Caco-2 (cell line): ENCODE measurements at places on chromosomes 4 and X.

GRCh38 chrX:39157796-39158195 lies 356.5 kb downstream of the MID1IP1 start:
- DNase-seq, result no peak

- no peak for DNase-seq
These were observed 740.1 kb downstream of the KLHL13 start for GRCh38 chrX:117376460-117376859.

- DNase-seq, result no peak
These were observed 221.0 kb downstream of the NAF1 start for GRCh38 chr4:162945713-162946112.

GRCh38 chrX:138928737-138929459 lies 217.4 kb upstream of the FGF13 start:
- no peak for DNase-seq

GRCh38 chrX:6708041-6708440 lies 173.1 kb upstream of the VCX3A start:
- no peak for DNase-seq

DNA sequence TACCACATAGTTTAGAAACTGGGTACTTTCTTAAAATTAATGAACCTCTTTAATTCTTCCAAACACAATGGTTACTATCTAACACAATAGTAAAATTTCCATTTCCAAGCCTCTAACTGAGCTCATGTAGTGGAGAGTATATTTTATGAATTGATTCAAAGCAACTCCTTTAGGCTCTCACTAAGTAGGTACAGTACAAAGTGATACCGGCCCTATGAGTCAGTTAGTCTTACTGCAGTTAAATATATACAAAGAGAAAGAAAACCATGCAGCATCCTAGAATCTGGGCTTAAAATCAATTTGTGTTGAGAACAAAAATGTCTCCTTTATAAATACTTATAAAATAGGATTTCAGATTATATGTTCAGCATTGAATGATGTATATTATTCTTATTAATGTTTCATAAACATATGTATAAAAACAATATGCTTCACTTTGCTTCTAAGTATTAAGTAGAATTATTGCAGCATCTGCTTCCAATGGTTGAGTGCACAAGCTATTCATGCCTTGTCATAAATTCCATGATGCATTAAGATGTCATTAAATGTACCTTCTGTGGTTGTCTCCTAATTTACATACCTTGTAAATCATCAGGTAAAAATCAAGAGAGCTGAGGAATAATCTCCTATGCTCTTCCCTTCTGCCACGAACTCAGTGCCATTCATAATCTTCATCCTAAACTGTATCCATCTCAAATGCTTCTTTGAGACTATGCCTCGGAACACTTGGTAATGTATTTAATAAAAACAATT lies 1037.8 kb downstream of the STPG2 start:
- no peak for DNase-seq

GRCh38 chr4:185740471-185740873 lies 71.5 kb downstream of the SORBS2 start:
- DNase-seq, result no peak

DNA sequence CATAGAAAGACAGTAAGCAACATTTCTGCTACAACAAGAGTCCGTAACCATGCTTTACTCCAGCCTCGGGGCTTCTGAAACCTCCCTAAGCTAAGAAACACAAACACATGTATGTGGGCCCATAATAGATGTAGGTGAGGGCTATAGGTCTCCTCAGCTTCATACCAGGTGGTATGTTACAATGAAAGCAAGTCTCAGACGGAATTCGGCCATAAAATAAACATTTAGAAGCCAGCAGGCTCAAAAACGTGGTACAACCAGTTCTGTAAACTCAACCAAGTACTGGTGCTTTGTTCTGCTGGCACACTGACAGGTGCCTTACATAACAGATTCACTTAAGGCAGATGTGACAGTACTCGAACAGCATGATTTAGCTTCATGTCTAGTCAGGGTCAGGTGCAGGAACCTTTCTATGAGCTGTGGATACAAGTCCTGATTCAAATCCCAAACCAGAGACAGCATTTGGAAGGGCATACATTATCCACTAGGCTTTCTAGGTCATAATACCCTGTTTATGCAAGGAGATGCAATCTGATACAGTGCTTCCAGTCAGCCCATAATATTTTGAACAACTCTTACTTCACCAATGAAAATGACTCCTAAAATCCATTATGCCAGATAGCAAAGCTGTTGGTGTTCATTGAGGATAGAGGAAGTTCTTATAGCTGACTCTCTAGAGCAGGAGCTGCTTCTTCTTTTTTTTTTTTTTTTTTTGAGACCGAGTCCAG lies 113.8 kb upstream of the ENPP6 start:
- no peak for DNase-seq

DNA sequence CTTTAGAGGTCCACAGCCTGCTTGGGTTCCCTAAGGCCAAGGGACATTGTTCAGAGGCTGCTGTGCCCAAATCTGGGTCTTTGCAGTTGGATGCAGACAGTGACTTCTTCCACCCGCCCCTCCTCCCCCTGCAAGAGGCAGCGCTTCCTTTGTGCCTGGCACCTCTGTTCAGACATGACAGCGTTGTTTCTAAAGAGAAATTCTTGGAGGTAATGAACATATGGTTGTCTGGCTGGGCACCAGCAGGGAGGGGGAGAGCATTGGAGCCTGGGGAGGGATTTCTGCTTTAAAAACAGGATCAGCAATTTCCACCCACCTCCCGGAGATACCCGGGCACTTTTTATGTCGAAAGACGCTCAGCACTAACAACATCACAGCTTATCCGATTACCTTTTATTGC lies 51.5 kb downstream of the PSAPL1 start:
- DNase-seq, result no peak

DNA sequence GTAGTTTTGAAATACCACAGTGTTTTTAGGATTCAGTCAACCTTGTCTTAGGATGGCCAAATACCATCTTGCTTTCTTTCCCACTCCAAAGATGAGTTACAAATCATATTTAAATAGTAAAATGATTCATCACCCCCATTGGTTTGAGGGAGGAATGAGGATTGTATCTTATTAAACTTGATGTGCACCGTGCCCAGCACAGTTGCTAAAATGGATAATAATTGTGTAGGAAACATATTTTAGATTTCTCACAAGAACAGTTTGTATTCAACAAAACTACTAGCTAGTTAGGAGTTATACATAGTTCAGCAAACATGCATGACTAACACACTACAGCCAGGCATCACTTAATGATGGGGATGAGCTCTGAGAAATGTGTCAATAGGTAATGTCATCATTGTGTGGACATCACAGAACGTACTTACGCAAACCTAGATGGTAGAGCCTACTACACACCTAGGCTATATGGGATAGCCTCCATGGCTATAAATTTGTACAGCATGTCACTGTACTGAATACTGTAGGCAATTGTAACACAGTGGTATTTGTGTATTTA lies 245.4 kb downstream of the FBXW7 start:
- no peak for DNase-seq

GRCh38 chrX:64334467-64334866 lies 60.8 kb downstream of the MTMR8 start:
- no peak for DNase-seq

DNA sequence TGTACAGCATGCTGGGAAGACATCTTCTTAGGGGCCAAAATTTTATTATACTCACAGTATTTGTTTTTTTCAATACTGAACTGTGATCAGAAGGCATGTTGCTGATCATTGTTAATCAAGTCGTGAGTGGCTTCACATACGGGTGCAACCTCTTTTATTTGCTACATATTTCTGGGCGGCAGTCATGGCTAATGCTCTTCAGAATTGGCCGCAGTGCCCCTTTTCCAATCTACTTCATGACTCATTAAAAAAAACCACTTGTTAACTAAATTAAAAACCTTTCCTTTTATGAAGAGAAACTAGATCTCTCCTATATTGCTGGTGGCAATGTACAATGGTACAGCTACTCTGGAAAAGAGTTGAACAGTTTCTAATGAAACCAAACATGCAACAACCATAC lies 101.5 kb upstream of the C1GALT1C1 start:
- no peak for DNase-seq

DNA sequence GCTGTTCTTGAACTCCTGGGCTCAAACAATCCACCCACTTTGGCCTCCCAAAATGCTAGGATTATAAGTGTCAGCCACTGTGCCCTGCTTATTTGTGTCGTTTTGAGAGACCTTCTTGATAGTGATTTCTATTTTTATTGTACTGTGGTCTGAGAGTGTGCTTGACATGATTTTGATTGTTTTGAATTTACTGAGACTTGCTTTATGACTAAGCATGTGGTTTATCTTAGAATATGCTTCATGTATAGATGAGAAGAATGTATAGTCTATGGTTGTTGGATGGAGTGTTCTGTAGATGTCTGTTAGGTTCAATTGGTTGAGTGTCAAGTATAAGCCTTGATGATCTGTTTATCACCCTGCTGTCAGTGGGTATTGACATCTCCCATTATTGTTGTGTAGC lies 789.3 kb downstream of the IL1RAPL1 start:
- no peak for DNase-seq

- DNase-seq, result no peak
These were observed 95.5 kb downstream of the SMIM20 start for GRCh38 chr4:26009502-26009901.

DNA sequence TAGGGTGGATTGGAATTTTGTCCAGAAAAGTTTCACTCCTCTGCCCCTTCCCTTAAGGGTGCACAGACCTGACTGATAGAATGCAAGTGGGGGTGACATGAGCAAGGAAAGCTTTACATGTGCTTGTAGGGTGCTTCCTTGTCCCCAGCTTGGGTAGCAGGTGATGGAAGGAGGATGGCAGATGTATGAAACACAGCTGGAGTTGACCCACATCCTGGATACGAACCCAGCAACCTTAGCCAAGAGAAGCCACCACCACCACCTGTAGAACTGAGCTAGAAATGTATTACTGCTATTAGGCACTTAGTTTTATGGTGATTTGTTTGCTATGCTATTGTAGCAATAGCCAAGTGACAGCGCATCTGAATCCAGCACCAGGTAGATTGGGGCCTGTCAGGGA lies 227.4 kb downstream of the HS3ST1 start:
- DNase-seq, result no peak

GRCh38 chr4:25527034-25527433 lies 128.6 kb upstream of the SLC34A2 start:
- DNase-seq, result no peak

DNA sequence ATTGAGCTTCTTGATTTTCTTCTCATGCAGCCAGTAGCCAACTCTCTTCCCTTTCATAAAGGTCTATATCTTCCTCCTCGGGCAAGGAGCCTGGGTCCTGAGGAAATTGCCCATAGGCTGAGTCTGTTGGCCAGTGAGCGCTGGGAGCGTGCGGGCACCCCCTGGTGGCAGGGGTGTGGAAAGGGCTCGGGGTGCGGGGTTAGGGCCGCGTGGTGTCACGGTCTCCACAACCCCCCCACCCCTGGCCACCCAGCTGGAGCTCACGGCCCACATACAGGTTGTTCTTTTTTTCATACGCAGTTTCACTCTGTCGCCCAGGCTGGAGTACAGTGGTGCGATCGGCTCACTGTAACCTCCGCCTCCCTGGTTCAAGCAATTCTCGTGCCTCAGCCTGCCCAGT lies 13.1 kb downstream of the RBM10 start:
- no peak for DNase-seq

DNA sequence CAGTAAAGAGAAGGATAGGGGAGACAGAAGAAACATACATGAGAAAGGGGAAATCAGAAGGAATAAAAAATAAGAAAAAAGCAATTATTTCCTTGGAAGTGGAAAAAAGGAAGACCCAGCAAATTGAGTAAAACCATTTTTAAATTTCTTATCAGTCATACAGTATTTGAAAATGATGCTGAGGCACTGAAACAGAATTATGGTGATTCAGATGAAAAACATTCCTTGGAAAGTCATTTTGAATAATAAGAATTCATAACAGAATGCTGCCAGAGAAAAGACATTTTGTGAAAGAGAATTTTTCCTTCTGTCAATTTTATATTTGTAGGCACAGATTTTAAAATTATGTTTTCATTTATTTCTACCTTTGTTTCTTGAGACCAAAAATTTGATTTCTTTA lies 895.5 kb upstream of the EPHA5 start:
- no peak for DNase-seq

DNA sequence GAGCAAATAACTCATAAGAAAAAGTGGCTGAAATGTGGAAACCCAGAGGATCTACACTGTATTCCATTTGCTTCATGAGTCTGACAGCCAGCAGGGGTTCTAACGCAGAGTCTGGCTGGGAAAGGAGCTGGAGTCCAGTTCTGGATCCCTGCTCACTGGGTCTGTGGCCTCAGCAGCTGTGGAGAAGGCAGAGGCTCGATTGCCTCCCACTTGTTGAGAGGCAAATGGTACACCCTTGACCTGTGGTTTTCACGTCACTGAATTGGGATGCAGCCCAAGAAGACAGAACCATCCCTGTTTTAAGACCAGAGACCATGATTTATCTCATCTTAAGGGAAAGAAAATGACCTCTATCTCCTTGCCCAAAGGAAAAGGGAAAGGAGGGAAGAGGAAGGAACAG lies 147.0 kb upstream of the NOCT start:
- DNase-seq, result no peak

GRCh38 chr4:182764642-182765041 lies 152.5 kb downstream of the DCTD start:
- no peak for DNase-seq

DNA sequence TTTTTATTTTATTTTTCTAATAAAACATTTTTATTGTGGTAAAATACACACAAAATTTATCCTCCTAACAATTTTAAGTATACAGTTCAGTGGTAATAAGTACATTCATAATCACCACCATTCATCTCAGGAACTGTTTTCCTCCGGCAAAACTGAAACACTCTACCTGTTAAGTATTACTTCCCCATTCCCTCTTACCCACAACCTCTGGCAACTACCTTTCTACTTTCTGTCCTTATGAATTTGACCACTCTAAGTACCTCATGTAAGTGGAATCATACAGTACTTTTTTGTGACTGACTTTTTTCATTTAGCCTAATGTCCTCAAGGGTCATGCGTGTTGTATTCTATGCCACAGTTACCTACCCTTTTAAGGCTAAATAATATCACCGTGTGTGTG lies 21.1 kb upstream of the HSFX4 start:
- no peak for DNase-seq

GRCh38 chr4:140281828-140282552 lies 91.5 kb upstream of the SCOC start:
- no peak for DNase-seq

DNA sequence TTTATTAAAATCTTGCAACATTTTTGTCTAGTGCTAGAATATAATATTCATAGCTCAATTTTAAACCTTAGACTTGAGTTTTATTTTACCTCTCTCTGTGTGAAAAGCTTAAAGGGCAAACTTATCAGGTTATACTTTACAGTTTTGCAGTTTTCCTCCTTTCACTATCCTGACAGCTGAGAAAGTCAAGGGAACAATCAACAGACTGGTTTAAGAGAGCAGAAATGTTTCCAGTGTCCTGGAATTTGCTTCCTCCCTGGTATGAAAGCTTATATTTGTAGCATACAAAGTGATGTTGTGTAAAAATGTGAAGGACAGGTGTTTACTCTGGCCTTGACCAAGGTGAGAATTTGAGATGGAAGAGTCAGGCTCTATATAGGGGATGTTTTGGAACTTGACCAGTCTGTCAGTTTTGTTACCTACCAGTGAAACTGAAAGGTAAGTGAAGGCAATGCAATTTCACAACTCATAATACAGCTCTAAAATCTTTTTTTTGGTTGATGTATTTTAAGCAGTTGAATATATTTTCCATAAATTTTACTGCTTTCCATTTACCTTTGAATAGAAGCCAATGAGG lies 64.6 kb downstream of the FHIP1A start:
- no peak for DNase-seq

- no peak for DNase-seq
These were observed 1.1 kb upstream of the AVPR2 start for GRCh38 chrX:153903238-153903980.

GRCh38 chr4:107044170-107044569 lies 8.1 kb upstream of the DKK2 start:
- DNase-seq, result no peak

- DNase-seq, result peak; percentile 63
These were observed 19.1 kb upstream of the S100P start for GRCh38 chr4:6674500-6675149.
